ENCODE measurements at places on chromosomes 3 and 15.

DNA sequence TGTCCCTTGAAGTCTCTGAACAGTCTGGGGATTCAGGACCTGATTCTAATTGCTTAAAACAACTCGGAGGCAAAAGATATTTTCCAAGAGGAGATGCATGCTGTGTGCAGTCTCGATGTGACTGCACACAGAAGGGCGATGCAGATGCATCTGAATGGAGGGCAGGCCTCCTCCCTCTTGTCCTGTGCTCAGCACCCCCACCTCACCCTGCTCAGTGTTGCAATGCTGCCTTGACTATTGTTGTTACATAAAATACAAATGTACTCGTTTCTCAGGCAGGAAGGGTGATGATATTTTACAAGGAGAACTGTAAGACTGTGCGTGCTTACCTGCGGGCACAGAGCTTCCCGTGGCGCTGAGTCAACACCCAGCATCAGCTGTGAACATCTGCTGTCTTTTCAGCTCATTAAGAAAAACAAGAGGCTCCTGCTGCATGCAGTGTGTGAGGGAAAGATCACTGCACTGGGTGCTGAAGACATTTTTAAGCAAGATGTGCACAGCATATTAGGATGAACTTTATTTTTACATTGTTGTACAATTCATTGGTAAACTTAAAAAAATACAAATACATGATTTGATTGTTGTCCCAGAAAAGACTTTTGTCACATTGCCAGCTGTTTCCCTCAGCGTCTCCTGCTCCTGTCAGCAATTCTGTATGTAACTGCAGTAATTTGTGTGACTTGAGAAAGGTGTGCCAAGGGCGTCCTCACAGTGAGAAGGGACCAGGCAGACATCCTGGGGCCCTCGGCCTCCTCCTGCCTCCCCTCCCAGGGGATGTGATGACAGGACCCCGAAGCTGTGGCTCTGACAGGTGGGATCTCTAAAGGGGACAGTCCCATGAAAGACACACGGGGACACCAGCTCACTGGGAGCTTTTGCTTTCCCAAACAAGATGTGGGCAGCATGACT lies 56.3 kb upstream of the RPL32 start:
- DNase-seq: no peak

GRCh38 chr3:191721990-191722389 lies 261.0 kb downstream of the PYDC2 start:
- no peak for DNase-seq

- no peak for DNase-seq
These were observed 436.1 kb upstream of the WNT5A start for GRCh38 chr3:55923207-55923606.

- DNase-seq: peak; percentile 43
These were observed 69.5 kb downstream of the C3orf38 start for GRCh38 chr3:88219138-88219792.

- DNase-seq: no peak
These were observed 504.1 kb upstream of the CDIN1 start for GRCh38 chr15:36075333-36075732.

GRCh38 chr15:74243431-74243830 lies 7.3 kb downstream of the CCDC33 start:
- DNase-seq: no peak

DNA sequence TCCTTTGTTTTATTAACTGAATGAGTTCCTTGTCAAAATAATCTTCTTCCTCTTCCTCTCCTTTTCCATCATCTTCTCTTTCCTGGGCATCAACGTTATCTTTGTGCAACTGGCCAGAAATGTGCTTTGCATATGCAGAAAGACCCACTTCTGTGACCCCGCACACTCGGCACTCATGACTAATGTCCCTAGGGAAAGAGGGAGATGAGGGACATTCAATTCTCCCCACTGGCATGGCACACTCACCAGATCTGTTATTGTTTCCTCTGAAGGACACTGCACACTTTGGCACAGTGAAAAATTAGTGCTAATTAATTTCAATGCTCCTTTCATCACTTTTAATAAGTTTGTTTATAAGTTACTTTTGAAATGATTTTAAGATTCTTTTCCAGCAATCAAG lies 34.0 kb downstream of the ZNF106 start:
- DNase-seq: no peak

- no peak for DNase-seq
These were observed 95.8 kb downstream of the FNDC3B start for GRCh38 chr3:172135185-172135584.

GRCh38 chr3:119352034-119352609 lies 57.9 kb downstream of the ARHGAP31 start:
- peak; percentile 17 for DNase-seq

- no peak for DNase-seq
These were observed 16.1 kb downstream of the MINDY4B start for GRCh38 chr3:150889106-150889505.

- DNase-seq: no peak
These were observed 487.8 kb downstream of the EDEM1 start for GRCh38 chr3:5675319-5675718.

DNA sequence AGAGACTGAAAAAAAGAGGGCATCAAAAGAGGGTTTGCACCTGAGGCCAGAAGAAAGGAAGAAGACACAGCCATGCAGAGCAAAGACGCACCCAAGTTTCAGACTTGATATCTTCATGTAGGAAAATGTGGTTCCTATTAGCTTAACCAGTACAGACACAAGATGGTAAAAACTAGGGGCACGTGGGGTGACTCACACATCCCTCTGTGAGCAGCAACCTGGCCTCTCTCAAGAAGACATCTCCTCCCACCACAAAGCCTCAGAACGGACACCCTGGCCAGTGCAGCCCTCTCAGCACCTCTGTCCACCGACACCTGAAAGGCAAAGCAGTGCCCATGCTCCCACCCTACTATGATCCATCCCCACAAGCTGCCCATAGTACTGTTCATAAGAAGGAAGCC lies 33.3 kb downstream of the GLB1 start:
- DNase-seq: peak; percentile 87

DNA sequence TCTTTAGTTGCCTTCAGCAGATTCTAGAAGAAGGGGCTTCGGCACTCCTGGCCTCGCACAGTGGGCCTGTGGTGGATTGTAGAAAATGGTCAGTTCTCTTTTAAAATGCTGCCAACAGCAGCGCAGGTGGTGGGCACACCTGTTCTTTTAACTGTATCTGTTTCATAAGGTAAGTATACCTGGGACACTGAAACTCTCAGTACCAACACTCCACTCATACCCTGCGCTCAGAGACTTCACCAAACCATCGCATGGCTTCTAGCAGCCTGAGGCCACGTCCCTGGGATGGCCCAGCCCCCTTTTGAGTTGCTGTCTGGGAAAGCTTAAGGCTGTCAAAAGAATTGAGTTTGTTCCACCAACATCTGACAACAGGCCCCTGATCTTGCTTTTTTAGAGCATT lies 56.7 kb upstream of the MCF2L2 start:
- DNase-seq: no peak

GRCh38 chr3:131540821-131541220 lies 38.0 kb upstream of the MRPL3 start:
- no peak for DNase-seq

DNA sequence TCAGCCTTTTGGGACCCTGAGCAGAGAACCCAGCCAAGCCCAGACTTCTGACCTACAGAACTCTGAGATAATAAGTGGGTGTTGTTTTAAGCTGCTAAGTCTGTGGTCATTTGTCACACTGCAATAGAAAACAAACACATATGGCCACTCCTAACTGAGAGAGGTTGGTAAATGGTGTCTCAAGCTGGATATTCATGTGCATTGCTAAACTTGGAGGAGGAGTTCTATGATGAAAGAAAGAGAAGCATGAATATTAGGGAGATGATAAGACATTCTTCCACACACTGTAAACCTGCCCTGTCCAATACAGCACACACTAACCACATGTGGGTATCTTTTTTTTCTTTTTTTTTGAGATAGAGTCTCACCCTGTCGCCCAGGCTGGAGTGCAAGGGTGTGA lies 27.8 kb upstream of the UBL7 start:
- DNase-seq: no peak

DNA sequence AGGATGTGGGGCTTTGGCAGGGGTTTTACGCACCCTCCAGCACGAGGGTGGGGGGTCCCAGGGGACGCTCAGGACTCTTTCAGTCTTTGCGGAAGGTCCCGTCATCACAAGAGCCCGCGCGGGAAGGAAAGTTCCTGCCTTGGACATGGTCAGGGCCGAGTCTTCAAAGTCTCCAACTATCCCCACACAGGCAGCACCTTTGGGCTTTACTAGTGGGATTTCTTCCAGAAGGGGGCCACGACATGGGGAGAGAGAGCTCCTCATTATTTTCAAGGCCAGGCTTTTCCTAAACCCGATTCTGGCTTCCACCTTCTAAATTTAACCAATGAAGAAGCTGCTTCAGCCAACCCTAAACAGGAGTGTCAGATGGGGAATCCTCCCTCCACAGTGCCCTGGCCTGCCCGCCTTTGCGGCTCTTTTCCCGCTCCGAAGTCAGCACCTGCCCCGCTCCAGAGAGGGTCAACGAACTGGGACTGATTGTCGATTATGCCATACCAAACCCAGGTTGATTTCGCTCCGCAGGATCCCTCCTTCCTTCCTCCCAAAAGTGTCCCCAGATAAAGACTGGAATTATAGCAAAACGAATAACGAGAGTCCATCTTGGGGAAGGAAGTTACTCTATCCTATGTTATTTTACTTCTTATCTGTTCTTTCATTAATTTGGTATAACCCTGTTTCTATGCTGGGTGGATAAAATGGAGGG lies 11.0 kb downstream of the SHOX2 start:
- DNase-seq: no peak

DNA sequence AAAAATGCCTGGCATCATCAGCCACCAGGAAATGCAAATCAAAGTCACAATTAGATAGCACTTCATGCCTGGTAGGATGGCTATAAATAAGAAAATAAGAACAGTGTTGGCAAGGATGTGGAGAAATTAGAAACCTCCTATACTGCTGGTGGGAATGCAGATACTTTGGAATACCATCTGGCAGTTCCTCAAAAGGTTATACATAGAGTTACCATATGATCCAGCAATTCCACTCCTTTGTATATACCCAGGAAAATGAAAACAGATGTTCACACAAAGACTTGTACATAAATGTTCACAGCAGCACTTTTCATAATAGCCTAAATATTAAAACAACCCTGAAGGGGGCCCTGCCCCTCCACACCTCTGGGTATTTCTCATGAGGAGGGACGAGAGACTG lies 13.7 kb downstream of the ACSBG1 start:
- DNase-seq: no peak

- DNase-seq: no peak
These were observed 198.0 kb upstream of the PFN2 start for GRCh38 chr3:150168698-150169097.

Data from activated CD4-positive, alpha-beta T cell treated with anti-CD3 and anti-CD28 coated beads, Interleukin-10, Interleukin-2, amounts not matched to agents 100 ng/mL and 50 ng/mL, durations not matched to agents 16 hours and 8 hours (primary cell).